Right lobe of liver (tissue), 6 donors: ENCODE measurements at places on chromosomes 2 and 18. TPM values are rescaled to one million over a fixed set of nuclear protein-coding genes. Genes with fewer than 3 reads are reported as not detected.

DNA sequence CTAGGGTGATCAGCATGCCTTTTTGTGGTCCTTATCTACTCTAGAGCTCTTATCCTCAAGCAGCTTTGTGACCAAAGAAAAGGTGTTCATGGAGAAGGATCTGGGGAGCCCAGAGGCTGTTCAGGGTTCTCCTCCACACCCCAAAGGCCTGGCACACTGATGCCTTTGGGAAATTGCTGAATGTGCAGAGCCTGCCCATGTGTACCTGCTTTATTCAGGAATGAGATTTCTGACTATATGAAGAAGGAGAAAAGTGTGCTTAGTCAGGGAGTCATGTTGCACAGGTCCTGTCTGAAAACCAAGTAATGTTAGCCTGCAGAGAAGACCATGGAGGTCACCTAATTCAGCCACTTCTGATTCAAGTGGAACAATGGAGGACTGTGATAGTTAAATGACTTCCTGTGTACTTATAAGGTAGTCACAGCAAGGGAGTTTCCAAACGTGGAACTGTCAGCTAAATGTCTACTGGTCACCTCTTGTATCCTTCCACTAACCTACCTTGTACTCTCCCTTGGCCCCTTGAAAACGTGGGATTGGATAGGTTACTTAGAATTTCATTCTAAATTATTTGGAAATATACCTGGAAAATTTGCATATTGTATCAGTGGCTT is 81.3 kb downstream of the LIMS1 start:
- no peak for DNase-seq

DNA sequence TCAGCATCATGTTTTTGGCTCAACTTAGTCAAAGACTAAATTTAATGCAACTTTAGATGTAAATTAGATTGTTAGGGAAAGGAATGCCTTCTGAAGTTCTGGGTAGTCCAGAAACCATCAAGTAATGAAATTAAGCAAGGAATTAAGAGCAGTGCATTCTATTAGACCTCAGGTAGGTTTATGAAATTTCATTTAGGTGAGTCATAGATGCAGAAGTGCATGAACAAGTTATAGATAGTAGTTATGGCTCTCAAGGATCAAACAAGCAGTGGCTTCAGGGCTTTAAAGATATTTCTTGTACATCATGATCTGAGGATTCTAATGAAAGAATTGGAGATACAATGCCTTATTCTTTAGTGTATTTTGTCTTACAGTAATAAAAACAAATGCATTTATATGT is 25.4 kb upstream of the SPOPL start:
- DNase-seq: no peak

The REG3A gene
- 0.66 TPM for total RNA-seq

The DES gene
- 1.2 TPM for total RNA-seq

The SPAG16 gene
- 9.2 TPM for total RNA-seq
